ENCODE measurements at places on chromosomes 11 and 22. TPM values are rescaled to one million over a fixed set of nuclear protein-coding genes. Genes with fewer than 3 reads are reported as not detected.

- DNase-seq, result no peak
These were observed 137.7 kb upstream of the DDI1 start for GRCh38 chr11:103898577-103899336.

CELSR1 gene
- total RNA-seq, result 42.7 TPM

MEI1 gene
- 0.09 TPM for total RNA-seq

- no peak for DNase-seq
These were observed 35.7 kb upstream of the NNMT start for GRCh38 chr11:114260483-114260882.

- DNase-seq, result no peak
These were observed 4.7 kb downstream of the OSBPL5 start for GRCh38 chr11:3160252-3161031.

PLEKHB1 gene
- 0.87 TPM for total RNA-seq

DNA sequence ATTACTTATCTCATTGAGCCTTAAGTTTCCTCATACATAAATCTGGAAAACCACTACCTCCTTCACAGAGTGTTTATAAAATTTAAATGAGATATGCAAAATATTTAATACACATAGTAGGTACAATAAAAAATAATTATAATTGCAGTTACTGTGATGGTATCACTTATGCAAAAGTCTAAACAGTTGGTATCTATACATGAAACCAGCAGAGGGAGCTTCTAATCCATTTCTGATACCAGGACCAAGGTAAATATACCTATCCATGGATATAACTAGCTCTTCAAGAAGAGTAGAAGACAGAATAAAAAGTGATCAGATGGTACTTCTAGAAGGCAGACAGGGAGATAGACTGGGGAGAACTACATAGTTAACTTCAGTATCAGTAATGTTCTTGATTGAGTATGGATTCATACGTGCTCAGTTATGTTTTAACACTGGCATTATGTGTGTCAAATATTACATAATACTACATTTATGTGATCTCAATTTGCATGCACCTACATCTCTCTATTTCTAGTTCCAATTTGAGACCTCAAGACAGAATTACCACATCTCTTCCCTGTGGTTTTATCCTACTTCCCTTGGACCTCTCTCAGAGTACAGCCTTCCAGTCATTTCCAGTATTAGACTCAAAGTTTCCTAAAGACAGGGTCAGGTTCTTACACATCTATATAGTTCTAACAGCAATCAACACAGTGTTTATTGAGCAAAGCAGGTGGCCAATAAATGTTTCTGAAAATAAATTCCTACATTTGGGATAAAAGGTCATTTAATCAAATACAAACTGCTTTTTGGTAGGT lies 13.7 kb upstream of the TSG101 start:
- DNase-seq, result no peak

GRCh38 chr11:103453915-103454709 lies 344.9 kb downstream of the DYNC2H1 start:
- no peak for DNase-seq

Measured in esophagus squamous epithelium (tissue), 5 donors.